Midbrain (tissue), 1 donor: ENCODE measurements at places on chromosomes 1 and 21.

GRCh38 chr1:69846267-69846666 lies 278.5 kb downstream of the LRRC7 start:
- no peak for DNase-seq

- DNase-seq, result no peak
Measured at GRCh38 chr1:226444901-226445300, 37.0 kb upstream of the PARP1 start.

GRCh38 chr1:61842863-61843514 lies 100.7 kb downstream of the PATJ start:
- no peak for DNase-seq

DNA sequence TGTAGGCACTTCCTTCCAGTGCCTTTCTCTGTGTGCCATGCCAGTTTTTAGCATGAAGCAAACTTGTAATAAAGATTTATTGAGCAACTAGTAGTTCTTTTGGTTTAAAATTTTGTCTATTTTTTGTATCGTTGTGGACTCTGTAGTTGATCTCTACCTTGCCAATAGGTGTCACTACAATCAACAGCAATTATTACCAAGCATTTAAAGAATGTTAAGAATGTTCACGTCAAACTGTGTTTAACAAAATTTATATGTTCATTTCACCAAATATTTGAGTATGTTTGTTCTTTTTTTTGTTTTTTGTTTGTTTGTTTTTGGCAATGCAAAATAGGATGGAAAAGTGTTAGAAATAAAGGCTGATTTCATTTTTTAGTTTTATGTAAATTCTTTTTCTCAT lies 208.1 kb downstream of the PATJ start:
- DNase-seq, result no peak

DNA sequence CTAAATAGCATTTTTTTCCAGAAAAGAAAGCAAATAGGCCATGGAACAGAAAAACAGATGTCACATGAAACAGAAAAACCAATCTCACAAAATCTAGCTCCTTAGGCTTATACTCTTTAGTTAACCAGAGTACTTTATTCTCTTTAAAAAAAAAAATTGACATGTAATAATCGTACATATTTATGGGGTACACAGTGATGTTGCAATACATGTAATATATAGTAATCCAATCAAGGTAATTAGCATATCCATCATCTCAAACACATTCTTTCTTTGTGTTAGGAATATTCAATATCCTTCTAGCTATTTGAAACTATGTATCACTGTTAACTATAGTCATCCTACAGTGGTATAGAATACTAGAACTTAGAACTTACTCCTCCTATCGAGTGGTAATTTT lies 20.1 kb downstream of the LBR start:
- DNase-seq, result no peak

DNA sequence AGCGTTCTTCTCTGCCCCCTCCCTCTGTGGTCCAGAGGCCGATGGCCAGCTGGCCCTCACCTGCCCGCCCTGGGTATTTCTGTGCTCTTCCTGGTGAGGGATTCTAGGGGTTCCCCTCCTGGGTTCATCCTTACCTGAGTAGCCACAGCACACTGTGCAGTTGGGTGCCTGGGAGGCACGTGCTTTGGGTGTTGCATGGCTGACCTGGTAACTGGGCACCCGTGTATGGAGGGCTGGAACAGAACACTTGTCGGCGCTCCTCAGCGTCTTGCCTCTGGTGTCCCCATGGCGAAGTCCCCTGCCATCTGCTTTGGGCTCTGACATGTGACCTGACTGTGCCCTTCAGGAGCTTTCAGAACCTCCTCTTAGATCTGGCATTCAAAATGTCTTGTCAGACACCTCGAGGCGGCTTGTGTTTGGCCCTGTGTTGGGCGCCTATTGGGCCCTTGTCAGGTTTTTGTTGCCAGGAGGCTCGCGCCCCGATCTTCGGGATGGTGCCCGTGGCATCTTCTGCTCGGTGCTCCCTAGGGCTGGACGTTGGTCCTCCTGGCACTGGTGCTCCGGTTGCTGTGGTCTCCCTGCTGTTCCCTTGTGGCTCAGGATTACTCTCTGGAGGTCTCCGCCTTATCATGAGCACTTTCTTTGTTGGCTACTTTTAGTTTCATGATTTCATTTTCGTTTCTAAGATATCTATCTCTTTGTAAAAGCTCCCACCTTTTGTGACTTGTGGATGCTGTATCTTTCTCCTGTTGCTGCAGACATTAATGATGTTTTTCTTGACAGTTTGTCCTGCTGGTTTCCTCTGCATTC lies 28.5 kb downstream of the SKI start:
- DNase-seq, result no peak

DNA sequence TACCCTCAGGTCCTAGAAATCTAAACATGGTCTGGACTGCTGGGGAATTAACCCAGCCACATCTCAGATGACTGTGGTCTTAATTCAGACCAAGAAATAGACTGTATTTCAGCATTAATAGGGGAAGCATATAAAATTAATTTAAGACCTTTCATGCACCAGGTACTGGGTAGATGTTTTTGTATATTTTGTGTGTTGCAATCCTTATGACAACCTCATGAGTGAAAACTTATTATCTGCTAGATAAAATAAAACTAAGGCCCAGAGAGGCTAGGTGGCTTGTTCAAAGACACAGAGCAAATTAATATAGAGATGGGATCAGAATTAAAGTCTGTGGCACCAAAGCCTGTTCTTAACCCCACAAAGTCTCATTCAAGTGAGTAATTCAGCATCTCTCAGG lies 40.1 kb downstream of the OPTC start:
- DNase-seq, result no peak

DNA sequence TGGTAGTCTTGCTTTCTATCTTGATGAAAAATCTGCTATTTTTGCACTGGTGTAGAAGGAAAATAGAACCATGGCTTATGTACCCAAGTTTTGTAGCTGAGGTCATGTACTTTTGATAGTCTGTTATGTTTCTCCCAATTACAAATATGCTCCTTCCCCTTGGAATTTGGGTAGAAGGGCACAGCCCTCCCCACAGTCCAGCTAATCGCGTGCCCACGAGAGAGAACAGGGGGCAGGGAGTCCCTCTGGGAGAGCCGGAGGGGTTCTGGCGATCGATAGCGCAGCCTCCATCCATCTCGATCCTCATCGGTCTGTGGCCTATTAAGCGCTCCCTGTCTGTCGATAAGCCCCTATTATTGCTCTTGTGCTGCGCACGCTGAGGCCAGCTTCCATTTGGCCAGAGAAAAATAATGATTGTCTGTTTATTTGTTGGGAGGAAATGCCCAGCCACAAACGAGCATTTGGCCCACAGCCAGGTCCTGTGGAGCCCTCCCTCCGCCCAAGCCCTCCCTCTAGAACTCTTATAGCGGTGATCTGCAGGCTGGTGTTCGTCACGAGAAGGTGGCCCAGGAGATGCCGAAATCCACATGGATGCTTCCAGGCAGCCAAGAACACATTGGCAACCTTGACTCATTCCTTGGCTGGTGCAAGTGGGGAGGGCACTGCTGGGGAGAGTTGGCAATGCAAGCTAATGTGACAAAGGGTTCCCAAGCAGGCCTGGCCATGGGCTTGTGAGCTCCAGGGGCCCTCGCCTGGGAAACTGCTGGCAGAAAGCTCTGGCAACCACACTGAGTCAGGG lies 134.7 kb upstream of the TNR start:
- peak; percentile 71 for DNase-seq

DNA sequence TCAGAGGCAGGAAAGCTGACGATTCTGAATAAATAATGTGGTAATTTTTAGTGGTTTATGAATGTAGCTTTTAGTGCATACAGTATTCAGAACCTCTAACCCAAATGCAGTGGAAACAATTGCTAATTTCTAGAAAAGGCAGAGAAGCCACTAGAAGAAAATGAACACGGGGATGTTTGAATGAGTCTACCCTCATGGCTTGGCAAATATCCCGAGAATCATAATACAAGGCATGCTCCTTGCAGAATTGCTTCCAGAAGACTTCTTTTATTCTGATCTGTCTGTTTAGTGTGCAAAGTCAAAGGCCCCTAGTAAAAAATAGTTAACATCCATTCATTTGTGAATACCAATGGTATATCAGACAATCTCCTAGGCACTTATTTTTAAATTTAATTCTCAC lies 246.8 kb downstream of the LMO4 start:
- DNase-seq, result no peak

DNA sequence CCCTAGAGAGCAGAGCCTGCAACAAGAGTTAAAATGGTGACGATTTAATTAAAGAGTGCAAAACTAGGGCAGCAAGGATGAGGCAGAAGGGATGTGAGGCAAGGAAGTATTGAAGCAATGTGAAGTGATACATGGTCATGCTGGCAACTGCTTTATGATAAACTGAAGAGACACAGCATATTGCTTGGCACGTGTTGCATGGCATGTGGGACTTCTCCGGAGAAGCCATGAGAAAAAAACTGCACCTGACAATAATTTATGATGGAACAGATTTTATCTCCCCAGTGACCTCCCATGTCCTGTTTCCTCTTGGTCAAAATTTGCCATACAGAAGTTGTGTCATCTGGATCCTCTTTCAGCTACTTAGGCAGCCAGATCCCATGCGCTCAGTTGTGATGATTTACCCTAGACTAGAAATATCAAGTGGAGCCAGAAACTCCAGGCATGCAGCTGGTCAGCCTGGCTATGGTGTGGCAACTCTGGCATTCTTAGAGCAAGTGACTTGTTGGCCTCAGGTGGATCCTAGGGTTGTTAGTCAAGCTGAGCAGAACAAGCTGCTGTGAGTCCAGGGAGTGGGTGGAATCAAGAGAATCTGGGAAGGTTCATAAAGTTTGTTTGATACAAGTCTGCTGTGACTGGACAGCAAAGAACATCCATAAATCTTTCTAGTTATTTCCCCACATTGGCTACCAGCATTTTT lies 611.4 kb upstream of the USP24 start:
- DNase-seq, result no peak

DNA sequence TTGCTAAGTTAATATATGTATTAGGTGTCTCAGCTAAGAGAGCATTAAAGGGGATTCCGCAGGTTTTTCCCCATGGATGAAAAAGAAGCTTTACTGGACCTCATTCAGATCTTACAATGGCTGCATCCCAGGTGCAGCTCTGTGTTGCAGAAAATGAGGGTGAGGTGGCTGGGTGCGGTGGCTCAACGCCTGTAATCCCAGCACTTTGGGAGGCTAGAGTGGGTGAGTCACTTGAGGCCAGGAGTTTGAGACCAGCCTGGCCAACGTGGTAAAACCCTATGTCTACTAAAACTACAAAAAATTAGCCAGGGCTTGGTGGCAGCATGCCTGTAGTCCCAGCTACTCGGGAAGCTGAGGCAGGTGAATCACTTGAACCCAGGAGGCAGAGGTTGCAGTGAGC lies 58.5 kb upstream of the MORC3 start:
- DNase-seq, result no peak

- DNase-seq, result no peak
Measured at GRCh38 chr1:214678386-214678785, 75.4 kb downstream of the CENPF start.

DNA sequence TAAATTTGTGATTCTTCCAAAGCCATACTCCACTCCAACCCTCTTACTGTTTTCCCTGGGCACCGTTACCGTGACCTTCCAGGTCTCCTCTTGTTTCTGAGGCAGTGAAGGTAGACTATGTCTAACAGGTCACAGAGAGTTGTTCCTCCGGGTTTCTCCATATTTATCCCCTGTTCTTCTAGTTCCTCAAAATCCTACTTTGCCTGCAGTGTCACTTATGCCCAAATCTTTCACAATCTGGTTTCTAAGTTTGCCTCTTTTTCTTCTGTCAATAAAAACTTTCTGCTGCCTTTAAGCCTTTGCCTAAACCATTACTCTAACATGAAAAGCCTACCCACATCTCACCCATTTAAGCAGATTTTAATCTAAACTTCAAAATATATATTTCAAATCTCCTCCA lies 87.7 kb downstream of the C4BPA start:
- DNase-seq, result no peak

DNA sequence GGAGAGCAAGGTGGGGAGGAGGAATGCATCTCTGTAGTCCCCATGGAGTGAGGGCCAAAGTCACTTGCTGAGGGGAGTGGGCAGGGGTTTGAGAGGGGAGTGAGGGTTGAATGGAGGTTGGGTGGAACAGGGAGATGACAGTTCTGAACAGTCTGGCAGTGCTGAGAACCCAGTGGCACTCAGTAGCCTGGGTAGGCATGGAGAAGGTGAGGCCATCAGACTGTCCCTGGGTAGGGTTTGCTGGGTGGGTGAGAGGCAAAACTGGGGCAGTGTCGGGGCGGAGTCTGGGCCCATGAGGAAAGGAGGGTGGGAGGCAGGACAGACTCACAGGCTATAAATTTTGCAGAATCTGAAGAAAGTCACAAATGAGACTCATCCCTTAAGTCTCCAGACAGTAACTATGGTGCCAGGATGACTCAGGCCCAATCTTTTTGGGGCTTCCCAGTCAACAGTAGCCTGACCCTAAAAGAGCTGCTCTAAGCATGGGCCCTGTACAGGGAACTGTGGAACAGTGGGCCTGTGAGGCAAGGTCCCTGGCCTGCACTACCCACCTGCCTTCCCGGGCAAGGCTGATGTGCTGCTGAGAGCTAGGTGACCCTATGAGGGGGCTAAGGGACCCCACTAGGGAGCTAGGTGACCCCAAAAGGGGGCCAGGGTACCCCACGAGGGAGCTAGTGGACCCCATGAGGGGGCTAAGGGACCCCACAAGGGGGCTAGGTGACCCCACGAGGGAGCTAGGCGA lies 51.0 kb upstream of the DMRTB1 start:
- DNase-seq, result no peak

DNA sequence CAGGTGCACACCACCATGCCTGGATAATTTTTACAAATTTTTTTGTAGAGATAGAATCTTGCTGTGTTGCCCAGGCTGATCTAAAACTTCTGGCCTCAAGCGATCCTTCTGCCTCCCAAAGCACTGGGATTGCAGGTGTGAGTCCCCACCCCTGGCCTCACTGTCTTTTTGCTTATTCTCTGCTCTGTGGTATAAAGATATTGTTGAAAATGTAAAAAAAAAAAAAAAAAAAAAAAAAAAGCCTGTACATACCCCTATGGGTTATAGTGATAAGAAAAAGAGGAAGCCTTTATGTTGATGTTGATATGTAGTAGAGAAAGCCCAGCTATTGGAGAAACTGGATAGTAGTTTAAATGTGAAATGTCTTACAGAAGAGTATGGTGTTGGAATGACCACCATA lies 125.8 kb downstream of the XPR1 start:
- no peak for DNase-seq

GRCh38 chr1:10724511-10724910 lies 71.9 kb downstream of the CASZ1 start:
- no peak for DNase-seq

- DNase-seq, result no peak
Measured at GRCh38 chr1:192876633-192877032, 67.8 kb downstream of the RGS2 start.

GRCh38 chr1:7845761-7846160 lies 7.1 kb downstream of the UTS2 start:
- DNase-seq, result no peak

DNA sequence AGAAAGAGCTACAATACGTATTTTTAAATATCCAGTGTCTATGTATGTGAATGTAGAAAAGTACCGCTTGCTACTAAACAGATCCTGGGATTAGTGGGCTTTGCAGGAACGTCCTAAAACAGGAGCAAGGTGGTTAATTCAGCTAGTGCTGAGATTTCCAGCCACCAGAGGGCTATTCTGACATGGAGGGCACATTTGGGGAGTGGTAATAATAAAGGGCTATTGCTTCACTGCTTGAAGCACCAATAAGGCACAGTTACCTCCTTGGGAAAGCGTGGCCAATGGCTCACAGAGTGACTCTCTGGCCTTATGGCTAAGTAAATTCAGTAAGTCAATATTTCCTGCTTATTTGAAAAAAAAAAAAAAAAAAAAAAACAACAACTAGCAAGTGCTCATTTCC lies 152.4 kb downstream of the GABPA start:
- DNase-seq, result no peak

- no peak for DNase-seq
Measured at GRCh38 chr1:84427250-84428188, 29.2 kb downstream of the DNASE2B start.

GRCh38 chr1:240616018-240616417 lies 4.1 kb upstream of the GREM2 start:
- DNase-seq, result no peak
